ENCODE measurements at places on chromosomes 4 and X. TPM values are rescaled to one million over a fixed set of nuclear protein-coding genes. Genes with fewer than 3 reads are reported as not detected.

Gene FGD1
- total RNA-seq: 18.6 TPM

Gene SPINK2
- total RNA-seq: not detected

Gene COL4A6
- total RNA-seq: 0.16 TPM

Gene CSN1S1
- total RNA-seq: not detected

Gene ATP8A1
- 0.10 TPM for total RNA-seq

Gene SPIN2A
- total RNA-seq: 0.18 TPM

- DNase-seq: no peak
Measured at GRCh38 chrX:37757082-37757481, 22.8 kb upstream of the CYBB start.

DNA sequence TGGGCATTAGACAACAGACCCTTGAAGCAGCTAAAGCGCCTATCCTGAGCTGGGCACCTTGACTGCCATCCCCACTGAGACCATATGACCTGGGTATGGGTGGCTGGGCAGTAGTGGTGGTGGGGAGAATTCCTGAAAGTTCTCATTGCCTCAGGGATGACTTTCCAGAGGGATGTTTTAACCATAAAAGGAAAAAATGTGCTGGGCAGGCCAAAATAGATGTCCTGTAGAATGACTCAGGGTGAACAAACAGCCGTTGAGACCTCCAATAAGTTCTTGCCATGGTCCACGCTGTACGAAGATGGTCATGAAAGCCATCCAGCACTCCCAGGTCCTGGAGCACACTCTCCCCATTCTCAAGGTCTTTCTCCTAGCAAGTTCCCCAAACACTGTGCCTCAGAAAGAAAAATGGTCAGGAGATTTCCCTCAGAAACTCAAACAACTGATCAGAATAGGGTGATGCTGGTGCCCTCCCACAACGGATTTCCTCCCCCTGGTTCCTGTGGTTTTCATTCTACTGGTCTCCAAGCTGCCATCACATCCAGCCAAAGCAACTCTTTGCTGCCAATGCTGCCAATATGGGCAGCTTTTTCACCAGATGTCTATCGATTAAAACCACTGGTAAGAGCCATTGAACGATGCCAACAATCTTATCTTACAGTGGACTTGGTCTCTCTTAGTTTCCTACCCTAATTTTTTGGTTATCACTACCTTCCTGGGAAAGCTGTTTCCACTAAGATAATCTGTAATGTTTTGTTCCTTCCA lies 11.2 kb downstream of the CDKN2AIP start:
- peak; percentile 21 for DNase-seq

DNA sequence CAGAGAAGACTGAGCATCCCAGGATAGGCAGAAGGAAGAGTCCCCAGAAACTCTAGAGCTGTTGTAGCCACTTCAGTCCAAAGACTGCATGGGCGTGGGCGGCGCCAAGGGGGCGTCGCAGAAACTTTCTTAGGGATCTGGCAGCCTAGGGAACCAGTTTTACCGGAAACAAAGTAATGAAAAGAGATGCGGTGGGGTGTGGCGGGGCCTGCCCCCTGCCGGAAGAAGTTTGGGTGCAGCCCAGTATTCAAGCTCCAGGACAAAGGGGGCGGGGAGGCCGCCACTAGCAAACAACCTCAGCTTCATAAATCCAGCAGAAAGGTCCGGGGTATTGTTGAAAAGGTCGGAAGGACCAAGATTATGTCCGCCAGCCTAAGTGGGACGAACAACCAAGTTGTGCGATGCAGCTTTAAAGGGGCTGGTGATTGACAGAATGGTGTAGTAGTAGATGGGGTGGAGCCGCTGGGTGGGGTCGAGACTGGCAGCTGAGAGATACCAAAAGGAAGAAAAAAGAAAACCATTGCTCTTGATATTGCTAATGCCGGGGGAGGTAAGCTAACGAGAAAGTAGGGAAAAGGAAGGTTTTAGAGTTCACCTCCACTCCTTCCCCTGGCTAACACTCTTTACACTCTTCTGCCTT lies 190.5 kb downstream of the RRAGB start:
- peak; percentile 7 for DNase-seq

DNA sequence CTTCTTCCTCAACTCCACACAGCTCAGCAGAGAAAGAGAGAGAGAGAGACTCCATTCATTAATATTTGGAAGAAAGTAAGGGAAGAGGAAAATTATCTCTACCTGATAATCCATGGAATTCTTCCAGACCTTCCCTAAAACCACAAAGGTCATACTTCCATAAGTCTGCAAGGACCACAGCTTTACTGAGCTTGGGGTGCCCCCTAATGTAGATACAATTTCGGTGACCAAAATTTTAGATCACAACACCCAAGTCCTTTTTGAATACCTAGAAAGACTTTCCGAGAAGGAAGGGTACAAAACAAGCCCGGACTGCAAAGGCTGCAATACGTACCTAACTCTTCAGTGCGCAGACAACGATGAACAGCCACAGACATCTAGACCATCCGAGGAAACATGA lies 523.9 kb downstream of the GLUD2 start:
- DNase-seq: no peak

- no peak for DNase-seq
Measured at GRCh38 chr4:178140326-178140915, 698.2 kb upstream of the AGA start.

GRCh38 chrX:81054904-81055303 lies 146.8 kb downstream of the HMGN5 start:
- DNase-seq: no peak

- peak; percentile 26 for DNase-seq
Measured at GRCh38 chrX:150913511-150913910, 15.0 kb upstream of the CD99L2 start.

GRCh38 chrX:106734827-106735226 lies 8.3 kb downstream of the RNF128 start:
- no peak for DNase-seq

DNA sequence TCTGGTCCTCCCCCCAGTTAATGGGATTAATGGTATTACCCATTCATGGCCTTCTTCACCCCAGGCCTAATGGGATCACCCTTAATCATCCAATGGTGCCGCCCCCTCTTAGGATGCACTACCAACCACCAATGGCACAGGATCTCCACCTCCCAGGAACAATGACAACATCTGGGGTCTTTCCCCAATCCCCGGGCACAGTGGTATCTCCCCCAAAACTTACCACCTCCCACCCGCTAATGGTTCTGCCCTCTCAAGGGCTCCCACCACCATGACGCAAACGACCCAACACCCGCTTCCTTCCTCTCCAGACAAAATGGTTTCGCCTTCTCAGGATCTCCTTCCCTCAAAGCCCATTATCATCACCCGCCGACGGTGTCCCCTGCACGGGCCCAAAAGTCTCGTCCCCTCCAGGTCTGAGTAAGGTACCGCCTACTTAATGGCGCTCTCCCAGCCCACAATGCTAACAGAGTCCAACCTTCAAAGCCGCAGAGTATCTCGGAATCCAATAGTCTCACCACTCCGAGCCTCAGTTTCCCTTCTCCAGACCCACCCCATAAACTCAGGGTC lies 458 bp downstream of the GRIPAP1 start:
- DNase-seq: peak; percentile 9

- DNase-seq: no peak
Measured at GRCh38 chrX:111200327-111200726, 70.0 kb downstream of the CAPN6 start.

DNA sequence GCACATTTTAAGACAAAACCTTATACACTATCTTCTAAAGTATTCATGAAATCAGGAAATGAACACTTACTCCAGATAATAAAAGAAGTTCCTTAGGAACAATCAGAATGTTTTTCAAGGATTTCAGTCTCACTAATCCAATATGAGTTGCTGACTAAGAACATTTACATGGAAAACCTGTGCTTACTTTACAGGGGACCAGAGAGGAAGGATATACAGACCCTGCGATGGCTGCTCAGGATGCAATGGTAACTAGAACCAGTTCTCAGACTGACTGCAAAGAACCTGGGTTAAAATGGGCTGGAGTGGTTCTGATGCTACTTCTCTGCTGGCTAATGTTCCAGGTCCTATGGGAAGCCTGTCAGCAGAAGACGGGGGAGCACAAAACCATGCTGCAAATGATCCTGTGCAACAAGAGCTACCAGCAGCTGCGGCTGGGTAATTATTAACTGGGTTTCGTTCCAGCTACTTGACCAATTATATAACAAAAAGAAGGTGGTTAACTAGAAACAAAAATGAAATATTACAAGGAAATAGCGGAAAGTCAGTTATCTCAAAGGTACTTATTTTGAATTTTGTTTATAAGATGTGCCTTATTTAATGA lies 85.3 kb downstream of the ANXA10 start:
- no peak for DNase-seq

DNA sequence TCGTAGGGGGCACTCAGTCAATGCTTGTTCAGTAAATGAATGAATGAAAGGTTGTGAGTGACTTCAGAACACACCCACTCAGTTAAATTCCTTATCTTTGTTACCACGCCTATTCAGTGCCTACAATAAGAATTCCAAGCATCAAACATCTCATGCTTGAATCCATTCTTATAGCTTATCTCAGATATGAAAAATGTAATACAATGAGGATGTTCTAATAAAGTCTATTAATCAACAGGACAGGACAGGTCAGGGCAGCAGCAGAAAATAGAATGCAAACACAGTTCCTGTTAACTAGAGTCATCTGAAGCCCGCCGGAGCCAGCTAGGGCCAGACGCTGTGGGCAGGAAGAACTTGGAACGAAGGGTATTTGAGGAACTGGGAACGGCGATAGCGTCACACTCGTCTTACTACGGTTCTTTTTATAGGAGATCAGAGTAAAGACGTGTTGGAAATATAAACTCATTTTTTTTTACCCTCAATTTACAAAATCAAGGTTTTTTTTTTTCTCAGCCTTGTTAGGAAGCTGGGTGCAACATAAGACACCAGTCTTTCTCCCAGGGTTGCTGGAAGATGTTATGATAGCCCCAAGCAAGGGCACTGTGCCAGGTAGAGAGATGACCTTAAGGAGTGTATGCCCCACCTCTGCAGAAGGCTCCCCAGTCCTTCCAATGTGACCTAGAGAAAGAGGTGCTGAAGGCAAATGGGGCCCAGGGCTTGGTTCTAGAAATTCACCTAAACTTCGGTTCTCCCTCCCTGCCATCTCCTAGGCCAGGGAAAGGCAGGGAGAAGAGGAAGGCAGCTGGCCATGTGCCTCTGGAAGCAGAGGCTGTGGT lies 48.3 kb downstream of the SEL1L3 start:
- DNase-seq: peak; percentile 68

DNA sequence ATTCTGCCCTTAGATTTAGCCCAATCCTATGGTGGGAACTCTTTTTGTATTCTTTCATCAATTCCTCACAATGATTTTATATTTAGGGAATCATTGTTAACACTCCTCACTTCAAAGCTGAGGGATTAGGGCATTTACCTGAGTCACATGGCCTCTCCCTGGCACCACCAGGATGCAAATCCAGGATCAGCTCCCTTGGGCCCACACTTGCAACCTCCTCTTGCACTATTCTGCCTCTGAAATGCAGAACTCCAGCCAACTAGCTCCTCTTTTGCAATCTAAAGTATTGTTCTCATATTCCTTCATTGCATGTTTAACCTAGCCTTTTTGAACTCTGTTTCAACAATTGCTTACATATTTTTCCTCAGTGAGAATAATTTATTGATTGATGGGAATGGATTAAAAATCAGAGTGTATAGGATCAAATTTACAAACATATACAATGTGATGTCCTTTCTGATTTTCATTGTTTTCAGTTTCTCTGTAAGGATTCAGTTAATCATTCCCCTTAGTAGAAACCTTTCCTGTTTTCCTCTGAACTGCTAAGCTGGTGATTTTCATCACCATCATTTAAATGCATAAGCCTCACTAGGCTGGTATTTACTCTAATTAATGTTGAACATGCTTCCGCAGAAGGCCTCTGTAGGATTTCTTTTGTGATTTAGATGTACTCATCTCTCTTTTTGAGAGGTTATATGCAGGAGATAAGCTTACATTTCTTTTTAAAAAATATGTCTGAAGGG lies 3.3 kb upstream of the RELL1 start:
- no peak for DNase-seq

DNA sequence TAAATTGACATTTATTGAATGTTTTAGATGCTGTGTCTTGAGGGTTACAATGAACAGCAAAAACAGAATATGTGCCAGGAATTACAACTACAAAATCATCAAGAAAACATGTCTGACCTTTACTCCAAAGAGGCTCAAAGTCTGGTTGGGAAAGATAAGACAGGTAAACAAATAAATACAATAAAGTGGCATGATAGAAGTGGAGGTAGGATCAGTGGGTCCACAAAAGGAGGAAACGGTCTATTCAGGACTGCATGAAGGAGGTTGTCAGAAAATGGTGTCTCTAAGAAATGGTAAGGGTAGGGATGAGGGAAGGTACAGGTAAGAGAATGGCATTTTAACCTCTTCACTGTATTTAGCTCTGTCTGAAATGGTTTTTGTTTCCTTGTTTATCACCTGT lies 3.8 kb downstream of the ARHGEF38 start:
- no peak for DNase-seq

GRCh38 chr4:67035501-67035900 lies 509.8 kb downstream of the CENPC start:
- no peak for DNase-seq

DNA sequence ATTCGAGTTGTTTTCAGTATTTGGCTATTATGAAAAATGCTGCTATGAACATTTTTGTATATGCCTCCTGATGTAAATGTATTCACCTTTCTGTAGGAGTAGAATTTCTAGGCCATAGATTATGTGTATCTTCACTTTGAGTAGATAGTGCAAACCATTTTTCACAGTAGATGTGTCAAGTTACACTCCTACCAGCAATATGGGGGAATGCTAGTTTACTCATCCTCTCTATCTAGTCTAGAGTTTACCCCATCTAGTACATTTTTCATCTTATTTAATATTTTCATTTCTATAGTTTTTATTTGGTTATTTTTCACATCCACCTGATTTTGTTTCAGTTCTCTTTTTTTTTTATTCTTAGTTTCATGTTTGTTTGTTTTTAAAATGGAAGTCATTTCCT lies 59.0 kb downstream of the GK start:
- DNase-seq: no peak

GRCh38 chr4:93066749-93067148 lies 761.8 kb upstream of the ATOH1 start:
- DNase-seq: no peak

DNA sequence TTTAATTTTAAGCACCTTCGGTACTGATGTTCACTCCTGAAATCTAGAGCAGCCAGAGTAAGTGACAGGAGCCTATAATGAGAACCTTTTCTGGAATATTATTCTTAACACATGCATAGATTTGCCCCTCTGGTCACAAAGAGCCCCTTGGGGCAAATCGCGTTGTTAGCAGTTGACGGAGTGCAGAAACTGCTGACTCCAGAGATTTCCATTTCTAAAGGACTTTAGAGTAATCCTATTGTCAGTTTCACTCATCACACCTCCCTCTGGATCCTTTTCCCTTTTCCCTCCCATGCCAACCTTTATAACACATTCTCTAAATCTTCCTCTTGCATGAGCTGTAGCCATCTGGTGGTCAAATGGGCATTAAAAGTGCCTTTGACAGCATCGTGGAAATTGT lies 264.9 kb upstream of the PRPS2 start:
- DNase-seq: no peak

GRCh38 chr4:81030981-81031791 lies 678 bp downstream of the BMP3 start:
- DNase-seq: no peak

DNA sequence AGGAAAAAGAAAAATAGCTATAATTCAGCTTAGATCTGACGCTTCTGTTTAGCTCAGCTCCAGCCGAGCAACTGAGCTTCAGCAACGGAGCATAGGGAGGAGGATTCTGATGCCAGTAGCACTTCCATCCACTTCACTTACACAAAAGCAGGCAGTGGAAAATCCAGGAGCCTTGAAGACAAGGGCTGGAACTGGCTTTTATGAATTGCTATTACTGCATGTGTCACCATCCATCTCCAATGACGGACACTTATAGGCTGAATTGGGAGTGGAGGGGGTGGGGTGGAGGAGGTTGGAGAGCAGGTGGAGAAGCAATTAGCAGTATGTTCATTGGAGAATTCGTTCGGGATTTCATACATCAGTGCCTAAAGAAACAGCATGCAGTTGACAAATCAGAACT lies 15.6 kb downstream of the ENOX2 start:
- no peak for DNase-seq
